ENCODE measurements at places on chromosomes 7 and 10.
A peak's percentile ranks its signal among the peaks of the same experiment; 100 is the strongest.

DNA sequence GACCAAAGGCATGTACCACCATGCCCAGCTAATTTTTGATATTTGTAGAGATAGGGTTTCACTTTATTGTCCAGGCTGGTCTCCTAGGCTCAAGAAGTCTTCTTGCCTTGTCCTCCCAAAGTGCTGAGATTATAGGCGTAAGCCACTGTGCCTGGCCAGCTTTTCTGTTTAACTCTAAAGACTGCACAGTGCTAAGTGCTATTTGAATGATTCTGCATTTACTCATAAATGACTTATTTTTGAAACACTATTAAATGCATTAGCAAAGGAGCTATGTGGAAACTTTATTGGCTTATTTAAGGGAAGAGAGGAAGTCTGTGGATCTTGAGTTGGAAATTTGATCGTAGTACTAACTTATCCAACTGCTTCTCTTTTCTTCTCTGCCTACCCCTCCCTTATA lies 89.1 kb downstream of the NT5C2 start:
- no peak for DNase-seq

- DNase-seq: no peak
Observed at GRCh38 chr10:125878957-125879835, 1.9 kb downstream of the DHX32 start.

GRCh38 chr7:80895056-80895455 lies 23.8 kb downstream of the SEMA3C start:
- DNase-seq: peak; percentile 96

DNA sequence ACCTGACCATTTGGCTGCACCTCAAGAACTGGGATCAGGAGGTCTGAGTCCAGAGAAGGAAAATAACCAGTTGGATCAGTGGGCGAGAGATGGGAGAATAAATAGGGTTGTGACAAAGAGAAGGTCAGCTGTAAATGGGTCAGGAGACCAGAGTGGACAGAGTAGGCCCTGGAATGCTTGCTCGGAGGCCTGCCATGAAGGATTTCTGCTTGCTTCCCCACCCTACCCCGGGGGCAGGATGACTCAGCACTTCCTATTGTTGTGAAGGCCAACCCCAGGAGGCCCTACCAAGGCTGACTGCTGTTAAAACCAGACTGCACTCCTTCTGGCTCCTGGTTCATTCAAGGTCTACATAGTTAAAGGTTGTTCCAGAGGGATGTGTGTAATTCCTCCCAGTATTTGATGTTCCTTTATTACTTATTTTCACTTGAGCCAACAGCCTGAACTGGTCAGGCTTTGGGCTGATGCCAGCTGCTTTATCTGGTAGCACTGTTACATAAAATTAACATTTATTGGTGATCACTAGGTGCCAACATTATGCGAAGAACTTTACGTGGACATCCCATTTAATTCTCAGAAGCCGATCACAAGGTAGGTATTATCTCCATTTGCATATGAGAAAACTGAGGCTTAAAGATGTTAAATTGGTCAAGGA lies 27.3 kb upstream of the IFRD1 start:
- peak; percentile 79 for DNase-seq

DNA sequence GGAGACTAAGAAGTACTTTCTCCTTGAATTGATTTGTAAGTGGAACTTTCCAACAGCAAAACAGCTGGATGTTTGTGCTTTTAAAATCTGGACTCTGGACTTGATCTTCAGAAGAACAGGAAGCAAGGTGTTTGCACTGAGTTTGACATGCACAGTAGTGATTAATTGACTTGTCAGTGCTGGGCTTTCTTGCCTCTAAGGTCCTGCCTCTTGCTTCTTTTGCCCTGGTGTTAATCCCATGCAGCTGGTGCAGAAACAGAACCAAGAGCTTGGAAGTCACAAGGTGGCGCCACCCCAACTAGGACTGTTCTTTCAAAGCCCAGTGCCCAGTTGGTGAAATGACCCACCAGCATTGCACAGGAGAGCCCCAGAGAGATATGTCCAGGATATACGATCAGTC lies 66.8 kb upstream of the SEPHS1 start:
- no peak for DNase-seq

GRCh38 chr7:43119371-43120075 lies 7.1 kb downstream of the HECW1 start:
- no peak for DNase-seq

GRCh38 chr7:102917436-102918353 lies 4.9 kb downstream of the LRRC17 start:
- DNase-seq: no peak

DNA sequence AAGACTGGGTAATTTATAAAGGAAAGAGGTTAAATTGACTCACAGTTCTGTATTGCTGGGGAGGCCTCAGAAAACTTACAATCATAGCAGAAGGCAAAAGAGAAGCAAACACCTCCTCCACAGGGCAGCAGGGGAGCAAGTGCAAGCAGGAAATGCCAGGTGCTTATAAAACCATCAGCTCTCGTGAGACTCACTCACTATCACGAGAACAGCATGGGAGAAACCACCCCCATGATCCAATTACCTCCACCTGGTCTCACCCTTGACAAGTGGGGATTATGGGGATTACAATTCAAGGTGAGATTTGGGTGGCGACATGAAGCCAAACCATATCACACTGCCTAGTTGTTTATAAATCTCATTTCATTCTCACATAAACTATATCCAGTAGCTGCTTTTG lies 28.0 kb upstream of the CPN1 start:
- DNase-seq: no peak

DNA sequence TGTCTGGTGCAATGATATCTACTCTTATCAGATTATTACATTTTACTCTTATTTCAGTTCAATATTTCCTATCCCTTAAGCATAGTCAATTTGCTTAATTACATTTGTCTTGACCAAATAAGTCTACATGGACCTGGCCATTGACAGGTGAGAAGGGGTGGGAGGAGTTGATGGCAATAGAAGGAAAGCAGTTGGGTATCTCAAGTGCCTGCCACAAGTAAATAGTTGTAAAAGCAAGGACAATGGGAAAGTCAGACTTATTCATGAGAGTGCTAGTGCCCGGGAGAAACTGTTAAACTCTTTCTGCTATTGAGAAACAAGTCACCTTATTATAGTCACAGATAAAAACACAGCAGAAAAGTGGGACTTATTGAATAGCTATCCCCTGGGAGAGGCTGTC lies 32.4 kb upstream of the HGF start:
- no peak for DNase-seq

DNA sequence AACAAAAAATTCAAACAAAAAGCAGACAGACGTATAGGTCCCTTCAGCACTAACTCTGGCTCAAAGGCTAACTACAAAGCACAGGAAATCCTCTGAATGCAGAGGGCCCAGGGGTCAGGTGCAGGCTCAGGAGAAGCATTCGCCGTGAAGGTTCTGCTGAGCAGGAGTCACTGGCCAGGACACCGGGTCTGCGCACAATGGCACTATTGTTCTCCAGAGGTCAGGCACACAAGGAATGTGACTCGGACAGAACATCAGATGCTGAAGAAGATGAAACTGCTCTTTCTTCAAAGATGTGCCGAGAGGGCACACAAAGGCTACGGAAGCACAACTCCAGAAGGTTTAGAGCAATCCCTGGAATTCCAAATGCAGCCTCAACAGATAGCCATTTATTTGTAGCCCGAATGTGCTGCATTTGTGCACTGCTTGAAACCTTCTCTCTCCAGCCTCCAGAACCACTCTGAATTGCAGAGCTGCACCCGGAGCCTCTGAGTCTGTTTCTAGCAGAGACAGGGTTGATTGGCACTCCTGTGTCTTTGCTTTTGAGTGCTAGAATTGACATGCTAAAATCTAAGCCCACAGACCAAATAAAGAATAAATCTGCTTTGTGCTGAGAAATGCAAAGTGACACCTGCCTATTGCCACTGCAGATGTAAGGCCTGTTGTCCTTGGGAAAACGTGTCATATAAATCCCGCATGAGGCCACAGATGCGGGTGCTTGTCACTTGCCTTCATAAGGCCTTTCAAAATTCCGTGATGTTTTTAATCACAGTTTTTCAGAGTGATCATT lies 85.4 kb upstream of the AFAP1L2 start:
- no peak for DNase-seq

- DNase-seq: no peak
Observed at GRCh38 chr7:139817249-139817648, 11.8 kb upstream of the TBXAS1 start.

DNA sequence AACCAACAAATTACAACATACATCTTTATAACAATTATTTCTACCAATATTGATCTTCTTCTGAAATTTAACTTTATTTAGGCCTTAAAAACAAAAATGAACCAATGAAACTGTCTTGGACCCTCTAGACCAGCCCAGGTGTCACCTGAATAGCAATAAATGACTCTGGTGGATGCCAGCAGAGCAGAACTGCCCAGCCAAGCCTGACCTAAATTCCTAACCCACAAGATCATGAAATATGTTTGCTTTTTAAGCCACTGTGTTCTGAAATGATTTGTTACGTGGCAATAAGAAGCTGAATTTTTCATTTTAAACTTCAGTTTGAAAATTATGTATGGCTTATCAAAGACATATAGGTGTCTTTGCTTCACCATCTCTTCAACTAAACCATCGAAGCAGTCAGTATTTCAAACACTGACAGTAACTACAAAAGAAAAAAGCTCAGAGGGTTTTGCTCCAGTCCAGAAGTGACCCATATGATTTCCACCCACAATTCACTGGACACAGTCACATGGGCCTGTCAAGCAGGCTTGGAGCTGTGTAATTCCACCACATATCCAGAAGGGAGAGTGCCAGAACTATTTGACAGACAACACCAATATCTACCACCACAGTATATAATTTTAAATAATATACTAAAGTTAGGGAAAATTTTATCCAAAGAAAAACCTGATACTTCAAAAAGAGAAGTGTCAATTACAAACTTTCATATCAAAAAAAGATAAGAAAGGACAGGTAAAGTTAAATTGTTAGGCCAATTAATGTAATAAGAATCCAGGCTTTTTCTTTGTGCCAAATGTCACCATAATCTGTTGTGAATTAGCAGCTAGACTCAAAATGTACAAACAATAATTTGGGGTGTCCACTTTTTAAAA lies 94.5 kb downstream of the KMT2C start:
- DNase-seq: peak; percentile 60

DNA sequence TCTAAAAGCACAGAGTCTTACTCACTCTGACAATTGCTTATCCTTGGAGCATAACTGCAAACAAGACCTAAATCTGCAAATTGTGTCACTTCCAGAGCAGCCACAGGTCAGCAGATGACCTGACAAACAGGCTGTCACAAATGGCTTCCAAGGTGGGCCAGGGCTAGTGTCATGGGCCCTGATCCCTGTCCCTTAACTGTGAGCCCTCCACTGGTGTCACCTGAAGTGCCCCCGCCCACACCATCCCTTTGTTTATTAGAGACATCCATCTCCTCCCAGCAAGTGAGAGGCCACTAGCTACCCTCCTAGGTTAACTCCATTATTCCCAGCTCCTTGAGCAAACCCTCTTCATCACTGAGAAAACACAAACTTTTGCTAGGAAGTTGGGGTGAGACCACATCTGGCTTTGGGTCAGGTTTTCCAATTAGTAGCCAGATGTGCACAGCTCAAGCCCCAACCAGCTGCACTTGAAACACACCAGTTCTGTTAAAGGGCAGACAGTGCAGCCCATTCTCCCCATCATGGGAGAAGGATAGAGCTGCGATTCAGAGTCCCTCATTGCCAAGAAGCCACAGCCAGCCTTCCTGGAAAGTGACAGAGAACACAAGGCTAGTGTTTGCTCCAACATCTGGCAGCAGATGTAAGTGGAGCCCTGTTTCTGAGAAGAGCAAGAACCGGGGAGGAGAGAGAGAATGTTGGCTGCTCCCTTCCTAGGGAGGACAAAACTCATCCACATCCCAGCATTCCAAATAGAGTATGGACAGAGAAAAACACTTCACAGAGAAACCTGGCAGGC lies 75.7 kb upstream of the NANOS1 start:
- no peak for DNase-seq

- DNase-seq: no peak
Observed at GRCh38 chr7:17557251-17557671, 258.8 kb downstream of the AHR start.

DNA sequence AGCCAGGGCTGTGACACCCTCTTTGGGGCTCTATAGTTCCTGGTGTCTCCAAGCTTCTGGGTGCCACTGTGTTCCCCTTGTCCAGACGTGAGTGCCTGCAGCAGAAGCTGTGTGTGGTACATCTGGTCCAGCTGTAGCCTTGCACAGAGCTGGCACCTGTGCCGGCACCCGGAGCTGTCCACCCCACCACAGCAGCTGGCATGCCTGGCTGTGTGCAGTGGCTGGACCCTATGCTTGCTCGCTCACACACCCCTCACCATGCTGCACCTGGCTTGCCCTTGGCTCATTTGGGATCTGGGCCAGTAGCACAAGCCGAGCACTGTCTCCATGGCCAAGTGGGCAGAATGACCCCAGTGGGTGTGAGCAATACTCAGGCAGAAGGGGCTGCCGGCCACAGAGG lies 10.6 kb downstream of the DNAJB9 start:
- no peak for DNase-seq

GRCh38 chr7:151495360-151495759 lies 24.3 kb downstream of the RHEB start:
- DNase-seq: no peak

DNA sequence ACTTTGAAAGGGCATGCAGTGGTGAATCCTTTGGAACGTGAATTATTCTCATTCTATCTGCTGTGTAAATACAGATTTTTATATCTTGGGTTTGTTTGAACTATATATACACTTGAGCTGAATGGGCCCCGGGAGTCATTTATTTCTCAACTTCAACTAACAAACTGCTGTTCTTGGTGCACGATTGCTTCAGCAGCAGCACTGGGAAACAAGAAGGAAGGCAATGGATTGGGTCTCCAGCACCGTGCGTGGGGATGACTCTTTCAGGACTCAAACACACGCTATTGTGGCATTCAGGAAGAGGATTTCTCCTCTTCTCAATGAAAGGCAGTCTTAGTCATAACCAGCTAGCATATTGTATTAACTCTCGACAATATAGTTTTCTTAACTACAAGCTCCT lies 226.0 kb upstream of the NFE2L3 start:
- DNase-seq: no peak

GRCh38 chr7:100575206-100575631 lies 1.5 kb upstream of the SAP25 start:
- no peak for DNase-seq

DNA sequence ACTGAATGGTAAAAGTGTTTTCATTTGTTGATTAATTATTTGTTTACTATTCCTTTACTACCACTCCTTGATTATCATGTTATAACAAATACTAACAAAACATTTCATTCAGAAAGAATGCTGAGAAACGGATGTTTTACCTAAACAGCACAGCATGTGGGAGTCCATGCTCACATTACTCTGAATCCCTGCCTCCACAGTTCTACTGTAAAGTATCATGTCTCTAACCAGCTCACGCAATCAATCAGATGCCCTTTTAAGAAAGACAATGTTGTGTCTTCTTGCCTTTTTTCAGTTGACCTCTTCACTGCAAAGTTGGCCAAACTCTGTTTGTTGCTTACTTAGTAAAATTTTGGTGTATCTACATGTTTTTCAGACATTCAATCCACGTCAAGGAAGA lies 232.5 kb upstream of the MDFIC start:
- DNase-seq: no peak

- peak; percentile 15 for DNase-seq
Observed at GRCh38 chr7:2143981-2144595, 88.7 kb downstream of the MAD1L1 start.

All from SJCRH30 (cell line).